Stimulated activated CD4-positive, alpha-beta T cell treated with anti-CD3 and anti-CD28 coated beads, Interleukin-15, amount 100 ng/mL, for 48 hours (primary cell): ENCODE measurements at places on chromosomes 1 and 21.

DNA sequence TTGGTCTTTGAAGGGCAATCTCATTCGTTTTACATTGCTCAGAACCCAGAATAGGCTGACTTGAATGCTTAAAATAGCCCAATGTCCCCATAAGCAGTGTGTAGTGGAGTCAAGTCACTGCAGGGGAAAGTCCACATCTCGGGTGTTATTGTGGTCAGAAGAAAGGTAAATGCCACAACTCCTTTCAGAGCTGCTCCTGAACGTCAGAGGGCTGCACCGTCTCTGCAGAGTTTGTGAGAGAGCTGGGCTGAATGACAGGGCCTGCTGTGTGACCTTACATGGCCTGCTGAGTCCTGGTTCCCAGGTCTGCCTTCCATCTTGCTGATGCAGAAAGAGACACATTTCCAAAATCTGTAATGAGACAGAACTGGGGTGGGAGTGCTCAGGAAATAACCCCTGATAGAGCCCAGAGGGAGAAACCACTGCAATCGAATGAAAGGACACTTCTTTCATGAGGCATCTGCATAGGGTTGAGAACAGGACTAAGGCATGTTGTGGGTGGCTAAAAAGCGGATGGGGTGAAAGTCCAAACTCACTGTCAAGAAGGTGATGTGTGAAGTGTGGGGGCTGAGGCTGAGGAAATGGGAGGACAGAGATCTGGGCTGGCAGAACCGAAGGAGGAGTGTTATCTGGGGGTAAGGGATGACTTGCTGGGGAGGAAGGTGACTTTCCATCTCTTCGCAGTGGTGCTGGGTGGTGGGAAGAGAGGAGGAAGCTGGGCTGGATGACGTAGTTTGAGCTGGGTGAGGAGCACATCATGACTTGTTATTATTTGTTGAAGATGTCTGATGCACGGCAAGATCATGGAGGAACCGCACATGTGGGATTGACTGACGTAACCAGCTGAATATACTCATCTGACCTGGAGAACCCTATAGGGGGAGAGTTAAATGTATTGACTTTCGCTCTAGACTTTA is 33.7 kb downstream of the XCL2 start:
- no peak for DNase-seq

DNA sequence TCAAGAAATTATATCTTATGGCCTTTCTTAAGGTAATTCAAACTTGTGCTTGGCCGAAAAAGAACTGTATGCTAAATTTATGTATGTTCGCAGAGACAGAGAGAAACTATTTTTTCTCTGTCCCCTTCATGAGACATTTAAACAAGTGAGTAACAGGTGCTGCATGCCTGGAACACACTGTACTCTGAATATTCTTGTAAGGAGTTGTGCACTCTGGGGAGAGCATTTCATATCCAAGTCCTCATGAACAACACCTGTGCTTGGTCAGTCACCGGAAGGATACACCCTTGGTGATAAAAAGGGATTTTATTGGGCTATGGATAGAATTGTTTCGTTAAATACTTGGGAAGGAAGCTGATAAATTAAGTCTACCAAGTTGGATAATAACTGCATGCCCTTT is 220.8 kb upstream of the NRIP1 start:
- no peak for DNase-seq

DNA sequence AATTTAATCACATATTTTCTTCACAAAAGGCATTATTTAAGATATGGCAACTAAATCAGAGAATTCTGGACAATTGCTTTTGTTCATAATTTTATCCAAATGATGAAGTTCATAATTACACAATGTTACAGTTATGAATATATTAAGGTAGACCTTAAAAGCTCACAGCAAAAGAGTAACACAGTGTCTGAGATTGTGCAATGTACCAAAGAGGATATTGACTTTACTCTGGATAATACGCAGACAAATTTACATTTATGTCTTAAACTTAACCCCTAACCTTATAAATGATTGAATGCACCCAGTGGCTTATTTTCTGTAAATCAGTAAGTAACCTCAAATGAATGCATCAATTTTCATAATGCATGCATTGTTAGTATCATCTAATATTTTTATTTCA is 216.2 kb upstream of the SAMSN1 start:
- DNase-seq = no peak

DNA sequence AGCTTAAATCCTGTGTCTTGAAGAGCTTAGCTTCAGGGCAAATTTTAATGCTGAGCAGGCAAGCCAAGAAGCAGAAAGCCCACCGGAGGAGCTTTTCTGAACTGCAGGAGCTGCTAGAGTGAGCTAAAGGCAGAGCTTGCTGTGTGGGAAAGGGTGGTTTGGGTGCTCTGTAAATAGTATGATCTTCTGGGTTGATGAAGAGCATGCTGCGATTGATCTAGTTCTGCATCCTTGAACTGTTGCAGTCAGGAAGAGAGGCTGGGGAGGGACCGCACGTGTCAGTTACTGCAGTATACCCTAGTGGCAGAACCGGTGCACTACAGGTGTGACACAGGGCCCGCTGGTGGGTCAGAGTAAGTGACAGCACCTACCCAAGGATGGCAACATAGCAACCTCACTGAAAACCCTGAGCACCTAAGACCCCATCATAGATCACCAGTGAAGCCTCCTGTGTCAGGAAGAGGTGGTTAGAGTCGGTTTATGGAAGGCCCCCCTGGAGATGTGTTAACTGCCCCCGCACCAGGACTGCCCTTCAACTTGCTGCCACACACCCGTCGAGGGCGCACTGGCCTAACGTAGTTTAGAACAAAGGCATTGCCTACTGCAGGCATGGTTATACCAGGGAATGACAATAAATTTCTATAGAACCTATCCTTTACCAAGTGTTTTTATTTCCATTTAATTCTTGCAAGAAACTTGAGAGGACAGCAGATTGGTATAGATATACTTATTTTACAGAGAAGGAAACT is 146.0 kb upstream of the KIAA0040 start:
- DNase-seq = peak; percentile 52

GRCh38 chr1:209896346-209896745 is 41.7 kb upstream of the SYT14 start:
- DNase-seq = no peak

- DNase-seq = no peak
Observed at GRCh38 chr1:905811-906599, 17.7 kb upstream of the SAMD11 start.

DNA sequence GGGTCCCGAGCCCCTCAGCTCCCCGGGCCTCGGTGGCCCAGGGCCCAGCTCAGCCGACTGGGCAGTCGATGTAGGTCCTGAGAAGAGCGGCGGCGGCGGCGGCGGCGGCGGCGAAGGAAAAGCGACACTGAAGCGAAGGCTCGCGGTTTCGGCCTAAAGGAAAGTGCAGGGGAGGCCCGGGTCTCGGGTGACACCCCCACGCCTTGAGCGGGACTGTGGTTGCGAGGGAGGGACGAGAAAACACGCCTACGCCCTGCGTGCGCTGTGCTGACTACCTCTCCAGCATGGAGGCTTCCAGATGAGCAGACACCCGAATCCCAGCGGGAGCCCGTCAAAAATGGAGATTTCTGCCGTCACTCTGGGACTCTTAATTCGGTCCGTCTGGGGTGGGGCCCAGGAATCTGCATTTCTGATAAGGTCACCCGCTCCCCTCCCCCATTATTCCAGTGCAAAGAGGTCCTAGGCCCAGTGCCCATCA is 31.2 kb downstream of the DNTTIP2 start:
- DNase-seq = peak; percentile 34
